Sigmoid colon (tissue), 7 donors: ENCODE measurements at places on chromosomes 12 and 14. TPM values are rescaled to one million over a fixed set of nuclear protein-coding genes. Genes with fewer than 3 reads are reported as not detected.

The RNF212B gene
- polyA plus RNA-seq, result not detected

The MYF6 gene
- not detected for polyA plus RNA-seq

The PROX2 gene
- polyA plus RNA-seq, result not detected

The RNASE7 gene
- polyA plus RNA-seq, result 0.10 TPM

The SLC10A1 gene
- not detected for polyA plus RNA-seq

The AHNAK2 gene
- polyA plus RNA-seq, result 0.23 TPM

The ZBTB1 gene
- polyA plus RNA-seq, result 17.4 TPM

The PUS7L gene
- 3.5 TPM for polyA plus RNA-seq

The CCDC197 gene
- not detected for polyA plus RNA-seq

The TPPP2 gene
- not detected for polyA plus RNA-seq

The NID2 gene
- 9.0 TPM for polyA plus RNA-seq

The SDSL gene
- polyA plus RNA-seq, result 24.3 TPM

The OVCH1 gene
- polyA plus RNA-seq, result not detected

The RARG gene
- polyA plus RNA-seq, result 3.2 TPM

The TAS2R31 gene
- polyA plus RNA-seq, result not detected

The TMEM132C gene
- 0.60 TPM for polyA plus RNA-seq

The MIP gene
- not detected for polyA plus RNA-seq
